ENCODE measurements at places on chromosomes 4 and X.

GRCh38 chr4:78644744-78645330 lies 93.3 kb downstream of the ANXA3 start:
- no peak for DNase-seq

GRCh38 chr4:114684462-114684861 lies 85.9 kb downstream of the UGT8 start:
- no peak for DNase-seq

DNA sequence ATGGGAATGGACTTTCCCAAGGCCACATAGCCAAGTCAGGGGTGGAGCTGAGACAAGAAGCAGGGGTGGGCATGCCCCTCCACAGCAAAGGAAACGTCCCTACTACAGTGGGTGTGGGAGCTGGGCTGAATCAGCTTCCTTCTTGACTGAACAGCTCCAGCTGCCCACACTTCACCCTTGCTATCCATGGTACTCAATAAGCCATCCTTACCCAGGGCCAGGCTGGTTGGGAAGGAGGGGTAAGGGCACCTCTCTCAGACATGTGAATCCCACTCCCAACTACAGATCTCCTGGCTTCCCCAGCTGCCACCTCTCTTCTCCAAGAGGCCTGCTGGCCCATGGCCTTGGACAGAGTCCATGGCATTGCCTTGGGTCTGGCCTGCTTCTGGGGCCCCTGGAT lies 21.0 kb downstream of the LAS1L start:
- DNase-seq: no peak

- no peak for DNase-seq
Measured at GRCh38 chr4:97074531-97074930, 1068.7 kb downstream of the STPG2 start.

DNA sequence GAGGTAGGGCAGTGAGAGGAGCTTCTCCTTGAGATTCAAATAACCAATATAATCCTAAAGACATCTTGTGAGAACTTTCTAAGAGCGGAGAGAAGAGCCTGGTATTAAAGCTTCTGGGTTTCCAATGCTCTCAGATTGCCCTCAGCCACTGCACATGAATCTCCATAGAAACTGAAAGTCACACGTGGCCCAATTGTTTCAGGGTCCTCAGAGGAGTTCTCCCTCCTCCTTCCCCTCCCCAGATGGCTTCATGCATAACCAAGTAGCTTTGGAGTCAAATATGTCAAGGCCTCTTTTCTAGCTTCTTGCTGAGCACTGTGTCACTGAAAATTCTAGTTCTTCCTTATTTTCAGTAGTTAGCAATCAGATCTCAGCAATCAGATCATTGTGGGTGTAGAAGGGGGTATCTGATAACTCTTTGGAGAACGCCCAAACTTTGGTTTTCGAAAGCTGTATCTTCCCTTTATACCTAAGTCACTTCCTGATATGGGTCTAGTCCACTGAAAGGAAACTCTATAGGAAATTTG lies 2.2 kb downstream of the BTK start:
- DNase-seq: no peak

- no peak for DNase-seq
Measured at GRCh38 chr4:88008122-88008742, 797 bp downstream of the PKD2 start.

GRCh38 chr4:104930298-104930697 lies 216.4 kb upstream of the TET2 start:
- DNase-seq: no peak

DNA sequence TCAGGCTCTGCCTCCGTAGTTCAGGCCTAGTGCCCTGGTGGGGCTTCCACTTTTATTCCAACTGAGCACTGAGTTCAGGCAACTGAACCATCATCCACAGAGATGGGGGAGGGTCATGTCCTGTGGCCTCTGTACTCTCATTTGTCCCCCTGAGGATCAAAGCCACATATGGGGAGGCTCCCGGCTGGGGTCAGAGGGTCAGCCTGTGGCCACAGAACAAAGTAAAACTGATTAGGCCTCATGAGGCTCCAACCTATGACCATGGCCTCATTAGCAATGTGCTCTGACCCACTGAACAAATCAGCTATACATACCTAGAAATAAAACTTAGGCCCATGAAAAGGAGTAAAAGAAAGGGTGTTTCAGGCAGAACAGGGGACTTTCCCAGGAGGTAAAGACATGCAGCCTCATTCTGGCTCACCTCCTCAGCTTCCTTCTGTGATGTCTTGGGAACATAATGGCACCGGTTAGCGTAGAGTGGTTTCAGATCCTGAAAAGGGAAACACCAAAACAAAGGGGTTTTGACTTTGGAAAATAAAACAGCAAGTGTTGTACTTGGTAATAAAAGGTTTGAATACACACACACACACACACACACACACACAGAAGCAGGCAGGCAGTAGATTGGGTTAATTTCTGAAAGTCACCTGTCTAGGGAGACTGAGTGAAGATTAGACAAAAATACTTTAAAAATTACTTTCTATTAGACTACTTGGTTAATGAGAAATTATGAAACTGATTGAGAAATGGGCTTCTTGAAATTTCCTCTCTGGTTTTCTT lies 24.3 kb downstream of the TMEM255A start:
- DNase-seq: no peak

DNA sequence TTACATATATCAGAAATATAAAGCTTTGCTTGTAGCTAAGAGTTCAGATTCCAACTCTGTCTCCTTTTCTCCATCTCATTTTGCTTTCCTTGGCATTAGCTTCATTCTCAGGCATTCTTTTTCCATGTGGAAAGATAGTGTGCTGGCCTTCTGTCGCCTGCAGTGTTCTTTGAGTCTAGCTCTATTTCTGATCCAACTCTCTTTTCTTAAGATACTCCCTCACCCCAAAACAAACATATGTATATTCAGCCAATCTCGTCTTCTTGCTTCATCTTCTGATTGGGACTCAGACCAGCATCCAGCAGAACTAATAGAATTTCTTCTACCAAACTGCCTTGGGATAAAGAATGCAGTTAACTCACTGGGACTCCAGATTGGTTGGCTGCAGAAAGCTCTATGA lies 532.2 kb downstream of the MID1IP1 start:
- no peak for DNase-seq

- no peak for DNase-seq
Measured at GRCh38 chr4:143701365-143701764, 890 bp upstream of the FREM3 start.

GRCh38 chr4:189548484-189549125 lies 392.1 kb upstream of the FRG1 start:
- DNase-seq: no peak

- no peak for DNase-seq
Measured at GRCh38 chr4:59339631-59340030, 1860.5 kb upstream of the ADGRL3 start.

DNA sequence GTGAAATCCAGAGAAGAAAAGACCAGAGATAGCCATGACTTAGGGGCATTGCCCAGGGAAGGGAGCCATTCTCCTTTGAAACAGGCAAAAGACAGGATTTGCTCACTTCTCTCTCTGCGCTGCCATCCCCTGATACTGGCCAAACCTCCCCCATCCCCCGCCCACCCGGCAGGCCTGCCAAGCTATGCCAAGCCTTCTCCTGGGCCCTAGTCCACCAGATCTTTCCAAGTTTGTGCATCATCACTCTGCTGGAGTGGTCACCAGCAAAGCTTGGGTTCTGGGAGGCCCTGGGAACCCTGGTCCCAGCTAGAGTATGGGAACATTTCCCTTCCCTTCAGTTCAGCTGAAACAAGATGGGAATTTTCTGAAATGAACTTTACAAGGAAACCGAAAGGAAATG lies 18.4 kb downstream of the EFNB1 start:
- no peak for DNase-seq

- no peak for DNase-seq
Measured at GRCh38 chr4:177573507-177573906, 131.3 kb upstream of the AGA start.

DNA sequence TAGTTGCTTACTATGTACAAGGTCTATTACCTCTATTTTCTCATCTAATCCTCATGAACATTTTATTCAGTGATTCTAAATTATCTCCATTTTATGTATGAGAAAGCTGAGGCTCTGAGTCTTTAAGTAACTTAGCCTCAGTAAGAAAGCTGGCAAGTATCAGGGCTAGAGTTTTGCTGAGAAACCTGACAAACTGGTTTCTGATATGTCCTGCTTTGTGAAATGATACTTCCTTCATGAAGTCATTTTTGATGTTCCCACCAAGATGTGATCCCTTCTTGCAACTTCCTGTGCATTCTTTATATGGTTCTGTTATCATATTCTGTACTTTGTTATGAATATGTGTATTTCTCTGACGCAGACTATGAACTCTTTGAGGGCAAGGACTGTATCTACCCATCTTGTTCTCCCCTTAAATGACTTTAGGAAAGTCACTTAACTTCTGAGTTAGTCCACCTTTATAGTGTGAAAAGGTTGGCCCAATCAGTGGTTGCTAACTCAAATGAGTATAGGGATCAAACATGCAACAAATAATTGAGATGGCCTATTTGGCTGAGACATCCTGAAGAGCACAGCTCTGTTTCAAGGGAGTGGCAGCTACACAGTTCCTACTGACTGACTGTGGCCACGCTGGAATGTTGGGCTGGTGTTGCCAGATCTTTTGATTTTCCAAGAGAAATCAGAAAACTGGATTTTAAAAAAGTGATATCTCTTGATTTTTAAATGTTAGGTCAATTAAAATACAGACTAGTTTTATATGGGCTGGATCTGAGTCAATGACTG lies 127.9 kb upstream of the AMOT start:
- no peak for DNase-seq

- DNase-seq: no peak
Measured at GRCh38 chrX:118548841-118549240, 53.2 kb downstream of the DOCK11 start.

- DNase-seq: no peak
Measured at GRCh38 chr4:166658585-166658984, 575.7 kb downstream of the SPOCK3 start.

DNA sequence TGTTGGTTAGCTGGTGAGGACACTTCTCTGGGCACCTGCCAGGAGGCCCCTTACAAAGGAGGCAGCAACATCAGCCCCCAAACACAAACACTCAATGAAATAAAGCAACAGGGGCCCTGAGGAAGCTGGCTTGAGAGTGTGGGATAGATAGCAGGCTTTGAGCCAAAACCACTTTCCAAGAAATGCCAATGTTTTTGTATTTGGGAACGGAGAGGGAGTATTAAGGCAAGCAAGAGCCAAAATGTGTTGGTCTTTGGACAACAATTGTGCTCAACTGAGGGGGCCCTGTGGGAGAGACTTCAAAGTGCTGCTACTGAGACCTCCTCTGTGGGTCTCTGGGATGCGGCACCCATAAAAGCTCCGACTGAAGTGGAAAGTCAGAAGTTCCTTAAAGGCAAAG lies 41.0 kb downstream of the RAI2 start:
- DNase-seq: no peak

DNA sequence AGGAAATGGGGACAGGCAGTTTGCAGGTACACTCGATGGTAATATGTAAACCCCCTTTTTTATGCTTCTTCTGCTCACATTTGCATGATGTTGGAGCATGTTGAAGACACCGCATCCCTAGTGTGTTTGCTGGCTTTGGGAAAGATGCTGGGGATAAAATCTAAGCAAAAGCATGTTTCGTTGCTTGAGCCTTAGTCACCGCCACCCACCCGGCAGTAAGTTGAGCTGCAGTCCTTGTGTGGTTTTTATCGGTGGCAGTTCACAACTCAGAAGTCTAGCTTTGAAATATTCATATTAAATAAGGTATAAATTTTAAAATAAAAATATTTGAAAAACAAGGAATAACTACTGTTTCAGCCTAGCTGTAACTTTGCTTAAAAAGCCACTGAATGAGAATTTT lies 21.7 kb upstream of the MND1 start:
- no peak for DNase-seq

GRCh38 chr4:26140150-26140898 lies 180.5 kb upstream of the RBPJ start:
- no peak for DNase-seq

Measured in NCI-H524 treated with DMSO at 0.1 percent for 48 hours (cell line).